ENCODE measurements at places on chromosomes 1 and 21.
A peak's percentile ranks its signal among the peaks of the same experiment; 100 is the strongest.

- no peak for DNase-seq
Measured at GRCh38 chr1:161139766-161140165, 7.3 kb upstream of the DEDD start.

DNA sequence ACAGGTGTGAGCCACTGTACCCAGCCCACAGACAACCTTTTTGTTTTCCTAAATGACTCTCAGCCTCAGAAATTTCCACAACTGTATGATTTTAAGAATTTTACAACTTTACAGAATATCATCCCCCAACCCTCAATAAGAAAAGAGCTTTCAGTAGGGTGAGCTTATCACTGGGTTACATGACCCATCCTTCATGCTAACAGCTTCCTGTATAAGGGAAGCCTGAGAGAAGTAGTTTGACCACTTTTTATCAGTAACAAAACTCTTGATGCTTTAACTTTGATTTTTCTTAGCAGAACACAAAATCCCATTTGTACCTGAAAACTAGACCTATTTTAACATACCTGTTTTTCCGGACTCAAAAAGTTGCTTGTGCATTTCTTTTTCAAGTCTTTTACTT is 9.7 kb upstream of the MYBPHL start:
- DNase-seq: no peak

GRCh38 chr1:220811695-220812094 is 25.0 kb downstream of the MTARC1 start:
- no peak for DNase-seq

DNA sequence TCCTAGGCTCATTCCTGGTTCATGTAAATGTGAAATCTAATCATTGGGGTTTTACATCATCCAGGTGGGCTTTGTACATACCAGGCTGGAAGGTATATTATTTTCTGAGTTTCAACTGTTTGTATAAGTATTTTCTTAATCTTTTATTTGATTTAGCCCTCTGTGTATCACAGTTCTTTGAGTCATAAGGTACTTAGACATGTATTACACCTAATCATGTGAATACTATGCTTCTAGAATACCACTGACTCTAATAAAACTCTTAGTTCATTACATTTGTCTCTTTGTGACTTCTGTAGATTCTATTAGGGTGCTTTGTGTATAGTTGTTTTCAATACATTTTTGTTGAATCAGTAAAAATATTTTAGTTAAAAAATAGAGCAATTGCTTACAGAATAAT is 92.8 kb downstream of the ZFYVE9 start:
- DNase-seq: no peak

- DNase-seq: no peak
Measured at GRCh38 chr1:19678493-19678892, 13.8 kb downstream of the HTR6 start.

GRCh38 chr1:163538667-163539066 is 216.9 kb downstream of the NUF2 start:
- DNase-seq: no peak

- no peak for DNase-seq
Measured at GRCh38 chr1:119720866-119721440, 9.2 kb downstream of the PHGDH start.

- no peak for DNase-seq
Measured at GRCh38 chr1:42815941-42816584, 859 bp upstream of the ERMAP start.

DNA sequence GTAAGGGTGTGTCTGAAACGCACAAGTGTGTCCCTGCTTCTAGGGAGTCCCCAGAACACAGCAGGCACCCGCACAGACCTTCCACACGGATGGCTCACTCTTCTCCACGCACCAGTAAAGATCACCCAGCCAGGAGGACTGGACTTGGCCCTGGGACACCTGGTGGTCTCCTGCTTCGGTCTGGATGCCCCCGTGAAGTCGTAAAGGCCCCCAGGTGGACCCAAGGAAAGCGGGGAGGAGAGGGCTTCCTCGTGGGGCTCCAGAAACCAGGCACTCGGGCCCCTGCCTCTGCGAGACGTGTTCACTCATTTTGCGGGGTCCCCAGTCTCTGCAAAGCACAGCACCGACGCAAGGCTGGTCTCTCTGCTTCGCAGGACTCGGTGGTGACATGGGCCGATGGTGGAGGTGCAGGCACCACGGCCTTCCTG is 20.2 kb upstream of the COL6A2 start:
- DNase-seq: no peak

DNA sequence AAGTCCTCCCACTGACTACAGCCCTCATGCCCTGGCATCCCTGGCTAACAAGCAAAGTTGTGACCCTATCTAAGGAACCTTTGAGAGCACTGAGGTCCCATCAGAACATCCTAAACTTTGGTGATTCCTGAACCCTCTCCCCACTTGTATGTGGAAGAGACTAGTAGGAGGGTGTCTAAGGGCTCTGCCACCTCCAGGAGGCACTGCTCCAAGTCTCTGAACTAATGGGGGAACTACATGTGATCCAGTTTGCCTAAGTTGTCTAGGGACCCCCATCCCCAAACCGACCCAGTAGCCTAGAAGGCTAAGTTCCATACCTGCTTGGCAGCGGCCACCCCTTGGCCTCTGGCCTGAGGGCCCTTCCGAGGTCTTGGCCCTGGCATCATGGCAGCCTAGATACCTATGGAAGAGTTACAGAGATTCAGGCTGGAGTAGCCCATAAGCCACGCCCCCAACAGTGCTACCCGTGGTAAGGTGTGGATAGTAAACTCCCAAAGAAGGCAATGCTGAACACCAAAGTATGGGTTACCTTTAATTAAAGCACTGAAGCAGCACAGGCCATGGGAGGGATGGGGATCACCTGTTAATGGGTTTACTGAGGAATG is 1.7 kb downstream of the CC2D1B start:
- DNase-seq: no peak

GRCh38 chr1:235358899-235359298 is 8.3 kb upstream of the TBCE start:
- DNase-seq: no peak

DNA sequence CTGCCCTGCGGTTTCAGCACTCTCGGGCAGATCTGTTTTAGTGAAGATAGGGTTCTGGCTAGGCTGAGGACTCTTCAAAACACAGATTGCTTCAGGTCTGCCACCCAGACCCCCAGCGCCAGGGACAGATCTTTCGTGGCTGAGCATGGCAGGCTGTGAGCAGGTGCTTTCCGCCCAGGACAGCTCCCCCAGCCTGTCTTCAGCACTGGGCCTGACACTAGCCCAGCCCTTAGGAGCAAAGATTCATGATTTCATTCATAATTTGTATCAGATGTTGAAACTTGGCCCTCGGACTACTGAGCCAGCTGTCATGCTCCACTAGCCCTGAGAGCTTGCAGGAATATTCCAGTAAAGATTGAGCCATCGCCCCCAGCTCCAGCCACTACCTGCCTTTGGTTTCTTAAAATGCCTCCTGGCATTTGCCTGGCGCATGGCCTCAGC is 5.9 kb downstream of the ADPRS start:
- no peak for DNase-seq

DNA sequence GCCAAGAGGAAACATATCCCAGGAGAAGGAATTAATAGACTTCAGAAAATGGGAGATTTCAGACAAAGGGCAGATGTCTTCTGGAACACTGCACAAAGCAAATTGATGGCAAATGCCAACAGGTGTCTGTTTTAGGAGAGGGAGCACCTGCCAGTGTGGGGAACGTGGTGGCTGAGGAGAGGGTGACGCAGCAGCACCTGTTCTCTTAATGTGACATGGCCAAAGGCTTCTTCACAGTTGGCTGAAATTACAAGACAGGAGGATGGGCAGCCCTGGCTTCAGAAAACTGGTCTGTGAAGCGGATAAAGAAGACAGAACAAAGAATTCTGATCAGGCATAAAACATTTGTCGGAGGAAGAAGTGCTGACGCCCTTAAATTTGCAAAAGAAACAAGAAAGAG is 178.7 kb upstream of the RUNX1 start:
- no peak for DNase-seq

DNA sequence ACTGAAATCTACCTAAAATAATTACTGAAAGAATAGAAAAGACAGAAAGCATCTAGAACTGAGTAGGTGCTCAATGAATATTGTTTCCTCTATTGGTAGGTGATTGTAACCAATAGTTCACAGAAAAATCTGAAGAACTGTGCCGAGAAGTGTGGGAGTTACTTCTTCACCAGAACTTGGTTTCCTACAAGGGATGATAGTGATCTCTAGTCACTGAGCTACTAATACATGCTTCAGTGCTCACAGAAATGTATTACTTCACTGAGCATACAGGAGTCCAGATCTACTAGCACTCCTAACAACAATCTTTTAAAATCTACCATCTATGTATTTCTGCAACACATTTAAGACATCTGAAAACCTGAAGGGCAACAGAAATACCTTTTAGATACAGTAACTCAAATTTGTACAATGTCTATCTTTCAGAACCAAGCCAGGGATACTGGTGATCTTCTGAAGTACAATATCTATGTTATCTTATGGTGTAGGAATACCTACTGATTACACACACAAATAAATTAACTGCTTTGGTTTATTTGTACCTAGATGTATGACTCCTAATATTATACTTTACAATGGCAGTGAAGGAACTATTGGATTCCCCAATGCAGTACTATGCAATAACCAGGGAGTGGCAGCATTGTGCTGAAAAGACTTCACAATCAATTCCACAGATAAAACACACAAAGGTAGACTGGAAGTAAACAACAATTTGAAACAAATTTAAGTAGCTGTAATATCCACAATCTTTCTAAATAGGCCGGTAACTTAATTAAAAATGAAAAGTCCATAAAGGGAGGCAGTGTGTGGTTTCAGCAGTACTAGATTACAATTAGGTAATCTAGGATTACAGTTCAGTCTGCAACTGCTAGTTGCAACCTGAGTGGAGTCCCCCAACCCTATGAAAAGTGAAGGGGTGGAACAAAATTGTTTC is 243.0 kb downstream of the SLC45A1 start:
- DNase-seq: no peak

DNA sequence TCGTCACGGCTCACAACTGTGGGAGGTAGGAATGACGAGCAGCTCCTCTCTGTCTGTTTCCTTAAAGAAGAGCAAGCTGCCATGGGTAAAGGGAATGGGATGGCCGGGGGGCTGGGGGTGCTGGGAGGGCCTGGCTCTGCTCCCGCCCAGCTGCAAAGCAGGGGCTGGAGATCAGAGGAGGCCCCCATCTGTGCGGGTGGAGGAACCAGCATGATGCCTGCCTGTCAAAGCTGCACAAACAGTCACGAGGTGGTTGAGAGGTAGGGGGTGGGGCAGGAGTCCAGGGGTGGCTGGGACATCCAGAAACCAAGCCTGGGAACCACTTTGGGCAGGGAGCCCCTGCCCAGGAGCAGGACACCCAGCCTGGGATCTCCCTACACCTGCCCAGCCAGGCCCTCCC is 12.6 kb downstream of the SLC41A1 start:
- DNase-seq: no peak

DNA sequence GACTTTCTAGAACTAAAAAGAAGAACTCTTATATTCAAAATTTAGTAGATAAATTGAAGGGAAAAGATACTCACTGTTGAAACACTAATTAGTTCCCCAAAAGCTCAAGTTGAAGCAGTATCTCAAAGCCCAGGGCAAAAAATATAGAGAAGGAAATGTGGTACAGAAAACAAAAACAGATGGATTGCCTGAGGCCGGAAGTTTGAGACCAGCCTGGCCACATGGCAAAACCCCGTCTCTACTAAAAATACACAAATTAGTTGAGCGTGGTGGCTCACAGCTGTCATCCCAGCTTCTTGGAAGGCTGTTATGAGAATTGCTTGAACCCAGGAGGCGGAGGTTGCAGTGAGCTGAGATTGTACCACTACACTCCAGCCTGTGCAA is 36.0 kb downstream of the FAM177B start:
- DNase-seq: no peak

DNA sequence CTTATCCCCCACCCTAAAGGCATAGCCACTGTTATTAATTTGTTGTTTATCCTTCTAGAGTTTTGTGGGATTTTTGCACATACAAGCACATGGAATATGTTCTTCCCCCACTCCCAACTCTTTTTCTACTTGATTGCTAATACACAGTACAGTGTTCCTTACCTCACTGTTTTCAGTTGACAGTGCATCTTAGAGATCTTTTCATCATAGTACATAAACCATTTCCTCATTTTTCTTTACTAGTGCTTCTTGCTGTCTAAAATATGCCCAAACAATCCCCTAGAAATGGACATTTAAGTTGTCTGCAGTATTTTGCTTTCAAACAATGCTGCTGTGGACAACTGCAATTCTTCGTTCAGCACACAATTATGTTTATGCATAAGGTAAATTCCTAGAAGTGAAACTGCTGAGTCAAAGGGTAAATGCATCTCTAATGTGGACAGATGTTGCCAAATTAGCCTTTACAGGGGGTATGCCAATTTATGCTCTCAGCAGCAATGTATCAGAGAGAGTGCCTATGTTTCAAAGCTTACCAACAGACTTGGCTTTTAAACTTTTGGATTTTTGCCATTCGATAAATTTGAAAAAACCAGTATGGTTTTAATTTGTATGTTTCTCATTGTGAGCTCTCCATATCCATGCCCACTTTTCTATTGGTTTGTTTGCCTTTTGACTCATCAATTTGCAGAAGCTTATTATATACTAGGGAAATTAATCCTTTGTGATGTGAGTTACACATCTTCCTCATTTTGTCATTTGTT is 132.6 kb downstream of the MRPS6 start:
- DNase-seq: no peak

- peak; percentile 76 for DNase-seq
Measured at GRCh38 chr1:119613769-119614720, 34.0 kb downstream of the ZNF697 start.

DNA sequence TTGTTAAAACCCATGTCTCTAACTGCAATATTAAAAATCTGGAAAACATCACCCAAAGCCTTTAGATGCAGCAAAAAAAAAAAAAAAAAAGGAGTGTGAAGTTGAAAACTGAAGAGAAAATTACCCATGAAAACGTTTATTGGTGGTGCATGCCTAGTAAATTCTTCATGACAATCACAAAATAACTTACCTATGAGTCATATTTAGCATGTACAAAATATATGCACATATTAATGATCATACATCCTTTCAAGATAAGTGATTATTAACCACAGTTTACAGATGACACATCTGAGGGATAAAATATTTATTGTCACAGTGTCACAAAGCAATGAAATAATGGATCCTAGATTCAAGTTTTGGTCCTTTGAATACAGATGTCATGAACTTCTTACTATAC is 505.2 kb upstream of the NR5A2 start:
- no peak for DNase-seq

DNA sequence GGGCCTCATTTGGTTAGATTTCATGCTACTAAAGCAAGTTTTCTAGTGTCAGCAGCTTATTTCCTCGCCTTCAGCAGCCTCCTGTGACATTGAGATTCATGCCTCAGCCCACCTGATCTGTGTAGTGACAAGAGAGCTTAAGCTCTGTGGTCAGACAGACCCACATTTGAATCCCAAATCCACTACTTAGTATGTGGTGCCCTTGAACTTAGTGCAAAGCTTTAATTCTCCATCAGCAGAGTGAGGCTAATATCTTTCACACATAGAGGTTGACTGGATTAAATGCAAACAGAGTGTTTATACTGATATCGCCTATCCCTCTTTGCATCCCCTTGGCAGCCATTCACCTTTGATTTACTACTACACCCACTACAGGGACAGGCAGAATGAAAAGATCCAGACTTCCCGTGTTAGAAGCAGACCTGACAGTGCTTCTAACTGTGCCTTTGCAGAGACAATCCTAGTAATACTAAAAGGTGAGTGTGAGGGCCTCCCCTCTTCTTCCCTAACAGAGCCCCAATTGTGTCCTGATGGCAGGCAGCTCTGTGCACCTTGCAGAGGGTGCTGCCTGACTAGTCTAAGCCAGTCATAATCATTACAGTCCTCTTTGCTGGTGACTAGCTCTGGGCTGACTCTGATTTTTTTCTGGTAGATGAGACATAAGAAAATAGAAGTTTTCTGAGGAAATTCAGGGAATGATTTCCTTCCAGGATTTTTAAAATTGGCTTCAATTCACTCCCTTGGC is 264.0 kb downstream of the CTH start:
- no peak for DNase-seq
